ENCODE measurements at places on chromosomes 16 and 17.

GRCh38 chr16:86490859-86491639 is 19.3 kb upstream of the FOXF1 start:
- no peak for DNase-seq

GRCh38 chr17:8066841-8067775 is 20.4 kb downstream of the ALOX12B start:
- no peak for DNase-seq

DNA sequence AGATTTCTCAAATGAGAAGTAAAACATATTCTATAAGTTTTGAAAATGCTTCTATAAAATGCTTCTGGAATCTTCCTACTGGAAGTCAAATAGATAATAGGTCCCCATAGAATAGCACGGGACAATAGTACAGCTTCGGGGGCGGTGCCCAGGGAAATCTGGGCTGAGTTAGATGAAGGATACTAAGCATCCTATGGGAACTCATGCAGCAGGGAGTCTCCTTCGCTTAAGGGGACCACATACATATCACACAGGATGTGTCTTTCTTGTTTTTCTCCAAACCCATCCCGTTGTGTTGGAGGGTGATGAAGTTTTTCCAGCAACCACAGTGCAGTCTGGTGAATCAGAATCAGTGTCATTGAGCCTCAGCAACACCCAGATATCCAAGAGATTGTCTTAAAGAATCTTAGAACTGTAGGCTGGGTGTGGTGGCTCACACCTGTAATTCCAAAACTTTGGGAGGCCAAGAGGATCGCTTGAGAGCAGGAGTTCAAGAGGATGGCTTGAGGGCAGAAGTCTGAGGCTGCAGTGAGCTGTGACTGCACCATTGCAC is 84.2 kb downstream of the PITPNC1 start:
- no peak for DNase-seq

- no peak for DNase-seq
Observed at GRCh38 chr17:82985428-82985805, 94.0 kb upstream of the METRNL start.

DNA sequence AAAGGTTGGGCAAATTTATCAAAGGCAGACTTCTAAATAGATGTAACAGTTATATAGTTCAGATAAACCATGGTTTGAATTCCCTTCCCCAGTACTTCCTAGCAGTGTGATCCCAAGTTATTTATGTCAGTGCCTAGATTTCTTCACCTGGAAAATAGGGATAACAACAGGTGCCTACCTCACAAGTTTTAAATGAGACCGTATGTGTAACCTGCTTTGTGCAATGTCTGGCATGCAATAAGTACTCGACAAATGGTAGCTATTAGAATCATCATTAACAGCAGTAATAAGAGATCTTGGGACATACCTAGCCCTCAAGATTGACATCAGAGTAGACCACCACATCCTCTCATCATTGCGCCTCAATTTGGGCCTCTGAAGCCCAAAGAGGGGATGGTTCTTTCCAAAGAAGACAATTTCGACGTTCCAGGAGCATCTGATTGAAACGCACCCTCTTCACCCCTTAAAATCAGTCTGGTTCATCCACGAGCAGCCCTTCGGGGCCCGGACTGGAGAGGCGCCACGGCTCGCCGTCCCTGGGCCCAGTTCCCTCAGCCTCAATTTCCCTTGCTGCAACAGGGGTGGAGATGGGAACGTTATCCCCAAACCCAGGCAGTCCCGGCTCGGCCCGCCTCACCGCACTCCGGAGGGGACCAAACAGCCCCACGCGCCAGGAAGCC is 541 bp downstream of the ACACA start:
- DNase-seq, result no peak

DNA sequence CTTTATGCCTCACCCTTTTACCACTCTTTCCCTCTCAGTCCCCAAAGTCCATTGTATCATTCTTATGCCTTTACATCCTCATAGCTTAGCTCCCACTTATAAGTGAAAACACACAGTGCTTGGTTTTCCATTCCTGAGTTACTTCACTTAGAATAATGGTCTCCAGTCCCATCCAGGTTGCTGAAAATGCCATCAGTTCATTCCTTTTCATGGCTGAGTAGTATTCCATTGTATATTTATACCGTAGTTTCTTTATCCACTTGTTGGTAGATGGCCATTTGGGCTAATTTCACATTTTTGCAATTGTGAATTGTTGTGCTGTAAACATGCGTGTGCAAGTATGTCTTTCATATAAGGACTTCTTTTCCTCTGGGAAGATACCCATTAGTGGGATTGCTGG is 597.3 kb downstream of the WWOX start:
- DNase-seq, result no peak

- DNase-seq, result no peak
Observed at GRCh38 chr16:77214411-77215138, 15.4 kb downstream of the SYCE1L start.

GRCh38 chr16:31529108-31529936 is 1.6 kb downstream of the AHSP start:
- no peak for DNase-seq

DNA sequence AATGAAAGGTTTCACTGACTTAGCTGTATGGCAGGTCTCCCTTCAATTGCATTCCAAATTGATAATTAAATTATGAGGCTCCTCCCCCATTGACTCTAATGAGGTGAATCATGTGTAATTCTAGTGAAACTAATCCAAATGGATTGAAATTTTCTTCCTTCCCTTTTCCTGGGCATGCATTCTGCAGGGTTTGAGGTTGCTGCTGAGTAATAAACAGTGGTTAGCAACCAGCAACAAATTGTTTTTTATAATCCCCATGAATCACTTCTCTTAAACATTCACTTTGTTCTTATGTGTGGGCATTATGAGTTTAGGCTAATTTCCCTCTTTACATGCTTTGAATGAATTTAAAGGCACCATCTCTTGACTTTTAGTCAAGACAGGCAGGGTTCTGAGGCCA is 43.4 kb downstream of the MYOCD start:
- no peak for DNase-seq

DNA sequence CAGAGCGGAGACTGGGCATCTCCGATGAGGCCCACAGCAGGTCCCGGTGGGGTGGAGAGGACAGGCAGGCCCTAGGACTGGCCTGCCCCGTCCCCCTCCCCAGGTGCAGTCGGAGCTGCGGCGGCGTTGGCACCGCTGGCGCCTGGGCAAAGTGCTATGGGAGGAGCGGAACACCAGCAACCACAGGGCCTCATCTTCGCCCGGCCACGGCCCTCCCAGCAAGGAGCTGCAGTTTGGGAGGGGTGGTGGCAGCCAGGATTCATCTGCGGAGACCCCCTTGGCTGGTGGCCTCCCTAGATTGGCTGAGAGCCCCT is 9.4 kb downstream of the GCGR start:
- no peak for DNase-seq

- DNase-seq, result no peak
Observed at GRCh38 chr17:72984145-72984925, 108.2 kb downstream of the SLC39A11 start.

DNA sequence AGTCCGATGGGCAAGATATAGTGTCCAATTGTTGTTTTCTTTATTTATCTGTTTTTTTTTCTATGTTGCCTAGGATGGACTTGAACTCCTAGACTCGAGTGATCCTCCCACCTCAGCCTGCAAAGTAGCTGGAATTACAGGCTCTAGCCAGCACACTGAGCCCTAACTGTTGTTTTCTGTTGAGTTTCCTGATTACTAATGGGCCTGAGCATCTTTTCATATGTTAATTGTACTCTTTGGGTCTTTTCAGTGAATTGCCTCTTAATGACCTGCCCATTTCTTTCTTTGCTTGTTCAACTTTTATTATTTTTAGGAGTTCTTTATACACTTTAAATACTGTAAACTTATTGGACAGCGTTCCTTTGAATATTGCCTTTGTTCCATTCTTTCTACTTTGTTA is 213.0 kb downstream of the HS3ST3B1 start:
- DNase-seq, result no peak

GRCh38 chr16:68700831-68701230 is 36.3 kb upstream of the CDH1 start:
- no peak for DNase-seq

- no peak for DNase-seq
Observed at GRCh38 chr16:10552281-10552680, 28.1 kb downstream of the EMP2 start.

DNA sequence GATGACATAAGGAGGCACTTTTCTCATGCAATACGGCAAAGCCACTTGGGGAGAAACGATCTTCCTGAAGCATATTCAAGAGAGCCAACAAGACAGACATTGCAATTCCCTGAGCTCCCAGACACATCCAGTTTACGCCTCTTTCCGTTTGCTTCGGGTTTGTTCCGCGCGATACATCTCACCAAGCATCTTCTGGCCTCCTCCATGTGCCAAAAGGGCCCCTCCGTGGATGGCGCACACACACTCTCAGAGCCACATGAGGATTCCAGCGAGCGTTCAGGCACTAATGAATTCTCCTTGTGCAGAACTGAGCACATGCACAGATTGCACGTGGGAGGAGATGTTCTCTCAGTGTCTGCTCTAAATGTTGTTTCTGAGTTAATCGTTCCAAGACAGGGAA is 146.7 kb upstream of the SHISA6 start:
- DNase-seq, result no peak

- DNase-seq, result no peak
Observed at GRCh38 chr17:19368229-19368628, 5.7 kb upstream of the B9D1 start.

DNA sequence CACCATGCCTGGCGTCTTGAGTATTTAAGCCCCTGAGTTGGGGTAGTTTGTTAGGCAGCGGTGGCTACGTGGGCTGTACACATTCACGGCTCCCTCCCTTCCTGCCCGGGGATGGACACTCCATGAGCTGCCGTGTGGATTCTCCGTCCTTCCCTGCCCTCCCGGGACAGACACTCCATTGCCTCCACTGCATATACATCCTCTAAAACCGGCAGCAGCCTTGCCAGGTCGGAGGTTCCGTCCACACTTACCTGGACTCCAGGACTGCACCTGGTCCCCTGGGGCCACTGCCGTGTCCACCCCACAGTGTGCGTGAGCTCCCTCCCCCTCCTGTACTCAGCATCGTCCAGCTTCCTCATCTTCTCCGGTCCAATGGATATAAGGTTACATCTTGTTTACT is 3.5 kb upstream of the SPATA2L start:
- no peak for DNase-seq

DNA sequence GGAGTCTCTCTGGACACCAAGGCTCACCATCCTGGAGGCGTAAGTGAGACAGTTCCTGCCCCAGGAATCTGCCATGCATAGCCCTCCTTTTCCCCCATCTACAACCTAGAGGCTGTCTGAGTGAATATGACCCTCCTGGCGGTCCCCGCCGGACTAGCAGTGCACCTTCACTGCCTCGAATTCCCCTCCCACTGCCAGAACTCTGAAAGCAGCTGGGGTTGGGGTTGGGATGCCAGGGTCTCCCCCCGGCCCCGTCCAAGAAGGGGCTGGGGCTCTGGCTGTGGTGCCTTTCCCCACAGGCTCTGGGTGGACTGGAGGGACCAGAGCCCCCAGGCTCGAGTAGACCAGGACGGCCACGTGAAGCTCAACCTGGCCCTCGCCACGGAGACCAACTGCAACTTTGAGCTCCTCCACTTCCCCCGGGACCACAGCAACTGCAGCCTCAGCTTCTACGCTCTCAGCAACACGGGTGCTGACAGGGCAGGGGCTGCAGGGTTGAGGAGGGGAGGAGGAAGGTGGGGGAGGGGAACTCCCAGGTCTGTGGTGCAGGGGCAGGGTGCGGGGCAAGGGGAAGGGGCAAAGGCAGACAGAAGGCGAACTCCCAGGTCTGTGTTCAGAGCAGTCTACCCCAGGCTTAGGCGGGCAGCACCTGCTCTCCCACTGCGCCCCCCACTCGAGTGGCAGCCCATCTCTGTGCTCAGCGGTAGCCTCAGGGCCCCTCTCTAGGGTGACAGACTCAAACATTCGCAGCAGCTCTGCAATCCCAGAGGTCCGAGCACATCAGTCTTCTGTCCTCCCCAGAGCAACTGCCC is 1.2 kb downstream of the ZACN start:
- DNase-seq, result no peak

- no peak for DNase-seq
Observed at GRCh38 chr17:6187836-6188235, 117.7 kb downstream of the WSCD1 start.

DNA sequence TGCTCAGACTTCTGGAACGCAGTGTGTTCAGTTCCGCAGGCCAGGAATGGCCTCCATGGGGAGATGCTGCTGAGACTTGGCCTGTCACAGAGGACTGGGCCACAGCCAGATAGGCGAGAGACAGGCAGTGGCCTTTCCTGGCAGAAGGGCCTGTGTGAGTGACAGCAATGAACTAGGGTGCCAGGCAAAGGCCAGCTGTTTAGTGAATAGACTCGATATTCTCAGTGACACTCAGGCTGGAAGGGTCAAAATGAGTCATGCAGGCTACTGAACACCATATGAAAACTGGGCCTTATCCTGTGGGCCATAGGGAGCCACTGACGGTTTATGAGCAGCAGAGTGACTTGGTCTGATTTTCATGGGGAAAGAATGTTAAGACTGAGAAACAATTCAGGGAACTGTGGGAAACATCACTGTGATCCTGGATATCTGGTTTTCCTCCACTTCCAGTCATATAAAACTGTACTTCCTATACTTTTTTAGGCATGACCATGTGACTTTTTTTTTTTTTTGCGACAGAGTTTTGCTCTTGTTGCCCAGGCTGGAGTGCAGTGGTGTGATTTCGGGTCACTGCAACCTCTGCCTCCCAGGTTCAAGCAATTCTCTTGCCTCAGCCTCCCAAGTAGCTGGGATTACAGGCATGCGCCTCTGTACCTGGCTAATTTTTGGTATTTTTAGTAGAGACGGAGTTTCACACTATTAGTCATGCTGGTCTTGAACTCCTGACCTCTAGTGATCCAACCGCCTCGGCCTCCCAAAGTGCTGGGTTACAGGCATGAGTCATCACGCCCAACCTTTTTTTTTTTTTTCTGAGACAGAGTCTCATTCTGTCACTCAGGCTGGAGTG is 5.2 kb upstream of the NUBP1 start:
- no peak for DNase-seq

- DNase-seq, result no peak
Observed at GRCh38 chr16:70399951-70400350, 38.9 kb downstream of the ST3GAL2 start.

- DNase-seq, result no peak
Observed at GRCh38 chr17:42312285-42313130, 24.2 kb downstream of the STAT5A start.

GRCh38 chr16:77760800-77761199 is 27.6 kb upstream of the VAT1L start:
- no peak for DNase-seq

DNA sequence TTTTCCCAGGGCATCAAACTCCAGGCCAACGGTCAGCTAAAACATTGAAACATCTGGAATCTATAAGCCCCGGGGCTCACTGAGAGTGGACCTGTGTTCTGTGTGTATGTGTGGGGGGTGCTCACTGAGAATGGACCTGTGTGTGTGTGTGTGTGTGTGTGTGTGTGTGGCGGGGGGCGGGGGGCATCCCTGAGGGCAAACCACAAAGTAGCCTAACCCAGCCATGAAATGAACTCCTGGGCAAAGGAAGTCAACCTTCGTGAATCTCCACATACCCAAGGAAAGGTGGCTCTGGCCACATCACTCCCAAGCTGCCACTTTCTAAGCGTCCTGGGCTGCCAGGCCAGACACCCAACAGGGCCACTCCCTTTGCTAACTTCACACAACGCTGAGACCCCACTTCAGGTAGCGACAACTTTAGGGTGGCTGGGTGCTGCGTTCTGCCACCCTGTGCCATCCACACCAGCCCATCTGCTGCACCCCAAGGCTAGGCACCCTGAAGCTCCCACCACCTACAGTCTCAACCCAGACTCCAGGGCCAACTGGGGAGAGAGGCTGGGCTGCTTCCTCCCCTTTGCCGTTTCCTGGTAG is 1.6 kb downstream of the MAFG start:
- DNase-seq, result no peak

GRCh38 chr17:32759476-32759875 is 117.4 kb downstream of the MYO1D start:
- no peak for DNase-seq

GRCh38 chr17:61126473-61127249 is 273.0 kb upstream of the TBX2 start:
- no peak for DNase-seq
